ENCODE measurements at places on chromosomes 12 and 14.

GRCh38 chr12:124761871-124762270, 101.8 kb downstream of the SCARB1 start:
- DNase-seq = no peak
- H3K4me3 ChIP-seq = no peak overlapping the region
- H3K4me1 ChIP-seq = peaks cover 2% of the 10 kb centered on the region
- peaks cover 7% of the 10 kb centered on the region for H3K36me3 ChIP-seq

DNA sequence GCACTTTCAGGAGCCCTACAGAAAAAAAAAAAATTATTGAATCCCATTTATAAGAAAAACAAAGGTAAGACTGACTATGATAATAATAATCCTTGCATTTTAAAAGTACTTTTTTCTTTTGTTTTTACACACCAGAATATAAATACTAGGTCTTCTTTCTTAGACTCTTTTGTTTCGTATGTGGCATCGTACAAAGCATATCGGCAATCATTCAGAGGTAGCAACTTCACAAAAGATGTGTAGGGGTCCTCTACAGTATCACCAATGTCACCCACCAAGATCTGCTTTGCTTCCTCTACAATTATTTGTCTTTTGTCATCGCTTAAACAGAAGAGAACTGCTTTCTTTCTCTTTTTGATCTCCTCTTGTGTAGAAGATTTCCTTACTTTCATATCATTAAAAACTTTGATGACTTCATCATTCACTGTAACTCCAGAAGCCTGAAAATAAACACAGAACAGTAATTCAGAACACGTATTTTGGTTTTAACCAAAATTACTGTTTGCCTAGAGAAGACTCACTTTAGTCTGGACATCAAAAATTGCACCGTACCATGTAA, 1.2 kb downstream of the CFL2 start:
- peak overlapping the region; percentile 96 for H3K27ac ChIP-seq
- no peaks in the 10 kb centered on the region for H3K27me3 ChIP-seq
- DNase-seq = peak; percentile 1
- H3K36me3 ChIP-seq = no peaks in the 10 kb centered on the region
- peak overlapping the region; percentile 95 for H3K4me3 ChIP-seq

GRCh38 chr14:96176275-96176674, 28.4 kb upstream of the BDKRB2 start:
- H3K36me3 ChIP-seq = no peaks in the 10 kb centered on the region
- H3K4me1 ChIP-seq = peaks cover 5% of the 10 kb centered on the region
- DNase-seq = no peak
- peaks cover 23% of the 10 kb centered on the region for H3K27me3 ChIP-seq
- H3K27ac ChIP-seq = no peak overlapping the region

DNA sequence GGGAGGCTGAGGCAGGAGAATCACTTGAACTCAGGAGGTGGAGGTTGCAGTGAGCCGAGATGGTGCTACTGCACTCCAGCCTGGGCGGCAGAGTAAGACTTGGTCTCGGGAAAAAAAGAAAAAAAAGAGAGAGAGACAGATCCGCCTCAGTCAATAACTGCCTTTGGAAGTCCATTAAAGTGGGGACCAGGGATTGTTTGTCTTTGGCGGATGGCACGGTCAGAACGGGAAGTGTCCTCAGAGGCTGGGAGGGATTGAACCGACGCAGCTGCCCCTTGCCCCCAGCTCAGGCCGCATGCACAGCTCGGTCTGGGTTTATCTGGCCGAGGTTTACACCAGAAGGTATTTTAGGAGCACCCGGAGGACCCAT, 54.4 kb downstream of the TESC start:
- no peak overlapping the region for H3K4me3 ChIP-seq
- H3K4me1 ChIP-seq = peaks cover 2% of the 10 kb centered on the region
- no peaks in the 10 kb centered on the region for H3K36me3 ChIP-seq
- no peaks in the 10 kb centered on the region for H3K27me3 ChIP-seq
- DNase-seq = no peak
- no peak overlapping the region for H3K27ac ChIP-seq

DNA sequence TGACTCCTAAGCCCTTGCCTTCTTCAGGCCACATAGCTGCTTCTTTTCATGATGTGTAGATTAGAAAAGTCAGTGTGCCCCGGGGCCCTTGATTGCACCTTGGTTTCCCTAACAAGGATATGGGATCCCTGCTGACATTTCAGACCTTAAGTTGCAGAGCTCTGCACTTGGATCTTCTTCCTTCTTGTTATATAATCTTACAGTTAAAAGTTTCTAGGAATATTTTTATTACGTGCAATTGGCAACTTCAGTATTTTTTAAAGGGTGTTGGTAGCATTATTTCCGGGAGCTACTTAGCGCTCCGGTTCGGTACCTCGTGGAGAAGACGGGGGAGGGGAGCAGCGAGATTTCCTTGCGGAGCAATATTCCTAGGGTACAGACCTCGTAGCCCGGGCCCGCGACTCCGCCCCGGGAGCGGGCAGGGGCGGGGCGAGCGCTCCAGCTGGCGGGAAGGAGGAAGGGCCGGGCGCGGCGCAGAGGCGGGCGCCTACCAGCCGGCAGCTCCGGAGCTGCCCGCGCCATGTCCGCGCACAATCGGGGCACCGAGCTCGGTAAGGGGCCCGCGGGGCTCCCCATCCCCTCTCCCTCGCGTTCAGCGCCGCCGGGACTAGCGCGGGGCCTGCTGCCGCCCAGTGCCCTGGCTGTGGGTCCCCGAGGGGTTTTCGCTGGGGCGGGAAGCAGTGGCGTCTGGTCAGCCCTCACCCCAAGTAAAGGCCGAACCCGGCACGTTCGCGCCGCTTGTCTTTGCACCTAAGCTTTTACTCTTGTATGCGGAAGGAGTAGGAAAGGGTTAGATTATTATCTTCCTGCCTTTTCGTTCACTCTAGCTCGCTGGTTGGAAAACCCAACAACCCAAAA, at the start of gene DERA:
TSS of gene DERA (plus strand) at position 469 of the 858 bp plus-strand sequence. CDS start at position 521, 52 bp downstream.
- peak within 1 kb of the TSS; percentile 96 for H3K4me3 ChIP-seq
- peak within 1 kb of the TSS; percentile 91 for H3K27ac ChIP-seq
- no peaks in the 10 kb centered on the region for H3K27me3 ChIP-seq
- no peaks in the 10 kb centered on the region for H3K36me3 ChIP-seq
- peak; percentile 69 for DNase-seq

DNA sequence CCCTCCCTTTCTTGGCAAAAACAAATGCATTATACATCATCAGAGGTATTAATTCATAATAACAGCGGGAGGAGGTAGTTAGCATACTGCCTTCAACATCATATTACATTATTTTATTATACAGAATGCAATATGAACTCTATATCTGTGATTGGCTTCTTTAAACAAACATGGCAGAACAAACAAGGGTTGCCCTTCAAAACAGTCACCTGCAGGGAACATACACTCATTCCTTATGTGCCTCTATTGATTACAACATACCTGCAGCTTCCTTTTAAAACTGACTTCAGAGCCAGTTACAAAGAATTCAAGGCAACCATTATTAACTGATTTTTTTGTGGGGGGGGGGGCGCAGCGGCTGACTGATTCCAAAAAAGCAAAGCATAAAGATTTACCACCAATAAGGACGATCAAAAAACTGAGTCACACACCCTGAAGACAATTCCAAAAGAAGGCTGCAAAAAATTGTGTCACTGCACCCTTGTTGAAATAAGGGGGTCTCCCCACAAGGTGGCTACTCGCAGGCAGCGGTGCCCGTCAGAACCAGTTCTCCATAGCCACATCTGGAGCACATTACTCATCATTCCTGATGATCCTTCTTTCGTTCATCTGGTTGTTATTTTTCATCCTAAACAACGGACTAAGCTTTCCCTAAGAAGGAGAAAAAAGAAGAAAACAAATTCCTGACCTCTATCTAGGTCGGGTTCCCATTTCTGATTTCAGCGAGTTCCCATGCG, 51.8 kb downstream of the SMUG1 start:
- no peak overlapping the region for H3K4me3 ChIP-seq
- H3K27me3 ChIP-seq = peaks cover 44% of the 10 kb centered on the region
- no peak for DNase-seq
- H3K27ac ChIP-seq = no peak overlapping the region

- DNase-seq = no peak
- no peak overlapping the region for H3K27ac ChIP-seq
- H3K4me1 ChIP-seq = no peaks in the 10 kb centered on the region
Observed at GRCh38 chr14:55746558-55746957, 166.6 kb downstream of the KTN1 start.

DNA sequence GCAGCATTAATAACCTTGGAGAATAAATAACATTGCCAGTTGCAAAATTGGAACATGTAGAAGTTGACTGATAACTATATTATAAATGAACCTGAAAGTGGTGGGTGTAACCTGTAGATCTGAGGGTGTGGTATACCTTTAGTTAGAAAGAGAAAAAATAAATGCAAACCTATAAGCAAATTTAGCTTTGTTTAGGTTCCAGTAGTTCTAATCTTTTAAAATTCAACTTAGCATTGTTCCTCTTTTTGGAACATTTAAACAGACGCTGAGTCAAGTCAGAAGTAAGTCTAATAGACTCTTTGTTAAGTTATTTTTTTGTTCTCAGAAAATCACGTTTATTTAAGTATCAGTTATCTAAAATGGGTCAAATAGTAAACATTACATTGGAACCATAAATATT, 120.0 kb downstream of the DNAI7 start:
- H3K36me3 ChIP-seq = peaks cover 34% of the 10 kb centered on the region
- peaks cover 11% of the 10 kb centered on the region for H3K4me1 ChIP-seq
- no peaks in the 10 kb centered on the region for H3K27me3 ChIP-seq
- no peak overlapping the region for H3K27ac ChIP-seq
- H3K4me3 ChIP-seq = no peak overlapping the region

- no peaks in the 10 kb centered on the region for H3K36me3 ChIP-seq
- no peak for DNase-seq
- no peak overlapping the region for H3K4me3 ChIP-seq
- no peaks in the 10 kb centered on the region for H3K4me1 ChIP-seq
- H3K27me3 ChIP-seq = peaks cover 21% of the 10 kb centered on the region
- H3K27ac ChIP-seq = no peak overlapping the region
Observed at GRCh38 chr14:59679872-59680271, 103.3 kb upstream of the CCDC175 start.

DNA sequence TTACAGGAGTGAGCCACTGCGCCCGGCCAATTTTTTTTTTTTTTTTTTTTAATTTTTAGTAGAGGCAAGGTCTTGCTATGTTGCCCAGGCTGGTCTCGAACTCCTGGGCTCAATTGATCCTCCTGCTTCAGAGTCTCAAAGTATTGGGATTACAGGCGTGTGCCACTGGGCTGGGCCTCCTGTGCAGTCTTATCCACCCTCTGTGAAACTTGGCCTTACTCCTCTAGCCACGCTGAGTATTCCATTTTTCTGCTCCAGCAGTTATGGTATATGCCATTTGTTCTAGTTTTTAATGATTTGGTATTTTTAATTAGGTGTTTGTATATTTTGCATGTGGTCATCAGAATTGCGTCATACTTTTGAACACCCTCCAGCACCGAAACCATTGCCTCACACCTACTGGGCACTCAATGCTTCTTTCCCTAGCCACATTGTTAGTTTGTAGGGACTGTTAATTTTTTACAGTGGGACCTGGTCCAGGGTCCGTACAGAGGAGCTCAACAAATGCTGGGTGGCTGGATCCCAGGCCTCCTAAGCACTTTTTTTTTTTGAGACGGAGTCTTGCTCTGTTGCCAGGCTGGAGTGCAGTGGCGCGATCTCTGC, 11.4 kb downstream of the RIOX1 start:
- no peak overlapping the region for H3K27ac ChIP-seq
- H3K4me1 ChIP-seq = peaks cover 3% of the 10 kb centered on the region
- H3K27me3 ChIP-seq = no peaks in the 10 kb centered on the region
- peaks cover 56% of the 10 kb centered on the region for H3K36me3 ChIP-seq
- H3K4me3 ChIP-seq = no peak overlapping the region
- DNase-seq = no peak

GRCh38 chr12:96177013-96177412, 17.2 kb upstream of the ELK3 start:
- H3K27ac ChIP-seq = peak overlapping the region; percentile 13
- no peak overlapping the region for H3K4me3 ChIP-seq
- H3K27me3 ChIP-seq = peaks cover 7% of the 10 kb centered on the region

DNA sequence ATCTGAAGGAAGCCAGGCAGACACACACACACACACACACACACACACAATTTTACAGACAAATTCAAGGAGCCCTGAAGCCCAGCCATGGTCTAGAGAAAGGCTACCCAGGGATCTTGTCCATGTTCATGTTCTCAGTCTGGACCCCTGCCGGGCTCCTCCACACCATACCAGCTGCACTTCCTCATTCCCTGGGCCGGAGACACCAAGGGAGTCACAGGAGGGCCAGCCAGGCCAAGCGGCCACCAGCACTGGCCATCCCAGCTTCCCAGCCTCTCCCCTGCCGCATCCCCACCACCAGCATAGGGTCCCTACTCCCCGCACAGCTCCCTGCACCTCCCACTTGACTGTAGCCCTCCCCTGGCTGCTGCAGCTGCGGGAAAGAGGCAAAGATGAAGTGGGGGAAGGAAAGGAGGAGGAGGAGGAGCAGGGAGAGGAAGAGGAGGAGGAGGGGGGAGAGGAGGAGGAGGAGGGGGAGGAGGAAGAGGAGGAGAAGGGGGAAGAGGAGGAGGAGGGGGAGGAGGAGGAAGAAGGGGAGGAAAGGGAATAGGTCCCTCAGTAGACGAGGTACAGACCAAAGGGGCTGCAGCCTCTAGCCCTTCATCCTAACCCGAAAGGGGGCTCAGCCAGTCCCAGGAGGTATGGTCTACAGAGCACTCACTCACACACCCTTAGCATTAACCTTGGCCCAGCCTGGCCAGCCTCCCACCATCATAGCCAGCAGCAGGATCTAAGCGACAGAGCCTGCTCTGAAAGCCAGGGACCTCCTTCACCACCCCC, 293.2 kb downstream of the DPF3 start:
- H3K27ac ChIP-seq = no peak overlapping the region
- peaks cover 8% of the 10 kb centered on the region for H3K27me3 ChIP-seq
- DNase-seq = no peak
- H3K36me3 ChIP-seq = no peaks in the 10 kb centered on the region
- no peak overlapping the region for H3K4me3 ChIP-seq

DNA sequence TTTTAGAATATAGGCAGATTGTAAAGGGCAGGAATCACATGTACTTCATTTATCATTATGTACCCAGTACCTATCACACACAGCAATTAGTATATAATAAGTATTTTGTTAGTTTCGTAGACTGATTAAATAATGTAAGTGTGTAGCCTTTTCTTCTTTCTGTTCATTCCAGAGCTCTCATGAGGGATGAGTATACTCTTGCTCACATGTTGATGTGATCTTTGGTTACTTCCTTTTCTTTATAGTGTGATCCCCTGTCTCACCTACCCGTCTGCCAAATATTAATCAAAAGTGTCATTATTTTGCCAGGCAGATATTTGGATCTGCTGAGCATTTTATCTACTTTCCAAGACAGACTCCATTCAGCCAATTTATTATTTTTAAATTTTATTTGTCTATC, 156.1 kb downstream of the PCNX1 start:
- peaks cover 89% of the 10 kb centered on the region for H3K36me3 ChIP-seq
- no peaks in the 10 kb centered on the region for H3K27me3 ChIP-seq
- peaks cover 16% of the 10 kb centered on the region for H3K4me1 ChIP-seq

- no peak for DNase-seq
- no peaks in the 10 kb centered on the region for H3K4me1 ChIP-seq
- H3K4me3 ChIP-seq = no peak overlapping the region
- no peaks in the 10 kb centered on the region for H3K36me3 ChIP-seq
Observed at GRCh38 chr12:75831402-75831801, 200.2 kb downstream of the PHLDA1 start.

Measured in naive thymus-derived CD8-positive, alpha-beta T cell (primary cell).